ENCODE measurements at places on chromosomes 11 and 22.

DNA sequence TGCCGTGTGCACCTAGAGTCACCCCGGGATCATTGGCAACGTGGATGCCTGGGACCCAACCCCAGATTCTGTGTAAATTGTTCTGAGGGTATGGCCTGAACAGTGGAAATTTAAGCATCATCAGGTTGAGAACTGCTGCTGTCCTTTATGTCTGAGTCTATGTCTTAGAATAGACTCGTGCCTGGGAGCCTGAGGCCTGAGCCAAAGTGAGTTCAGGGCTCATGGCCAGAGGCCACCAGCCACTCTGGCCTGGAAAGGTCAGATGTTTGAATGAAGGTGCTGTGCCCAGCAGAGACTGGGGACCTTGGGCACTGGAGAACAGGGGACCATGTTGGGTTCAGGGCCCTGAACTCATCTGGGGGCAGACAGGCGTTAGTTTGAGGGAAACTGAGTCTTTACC lies 91.1 kb downstream of the MYO18B start:
- no peak for DNase-seq

GRCh38 chr11:12981676-12982522 lies 27.2 kb upstream of the RASSF10 start:
- DNase-seq: no peak

GRCh38 chr11:94539420-94539819 lies 4.3 kb upstream of the FUT4 start:
- no peak for DNase-seq

- DNase-seq: no peak
Observed at GRCh38 chr22:42288791-42289190, 18.3 kb upstream of the TCF20 start.

- DNase-seq: no peak
Observed at GRCh38 chr22:27420195-27420816, 381.2 kb downstream of the MN1 start.

GRCh38 chr11:69948256-69949141 lies 129.3 kb upstream of the FGF3 start:
- no peak for DNase-seq

GRCh38 chr11:282630-283360 lies 4.6 kb downstream of the NLRP6 start:
- DNase-seq: no peak

DNA sequence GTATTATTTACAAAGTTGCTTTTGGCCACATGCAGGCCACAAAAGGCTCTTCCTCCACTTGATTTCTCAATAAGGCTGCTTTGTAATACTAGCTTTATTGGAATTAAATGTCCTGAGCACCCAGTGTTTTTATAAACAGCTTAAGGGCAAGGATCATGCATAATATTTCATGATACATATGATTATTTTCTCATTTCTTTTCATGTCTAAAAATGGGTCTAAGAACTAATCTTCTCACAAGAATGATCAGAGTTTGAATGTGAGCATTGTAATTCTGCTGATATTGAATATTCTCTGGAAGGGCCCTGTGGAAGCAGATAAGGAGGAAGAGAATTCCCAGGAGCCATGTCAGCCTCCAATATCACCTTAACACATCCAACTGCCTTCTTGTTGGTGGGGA lies at the start of gene OR52K2:
Gene OR52K2, plus strand, starts transcription at position 301 of the 400 bp plus-strand sequence. Its CDS starts 45 bp downstream, at position 346.
- no peak for DNase-seq

DNA sequence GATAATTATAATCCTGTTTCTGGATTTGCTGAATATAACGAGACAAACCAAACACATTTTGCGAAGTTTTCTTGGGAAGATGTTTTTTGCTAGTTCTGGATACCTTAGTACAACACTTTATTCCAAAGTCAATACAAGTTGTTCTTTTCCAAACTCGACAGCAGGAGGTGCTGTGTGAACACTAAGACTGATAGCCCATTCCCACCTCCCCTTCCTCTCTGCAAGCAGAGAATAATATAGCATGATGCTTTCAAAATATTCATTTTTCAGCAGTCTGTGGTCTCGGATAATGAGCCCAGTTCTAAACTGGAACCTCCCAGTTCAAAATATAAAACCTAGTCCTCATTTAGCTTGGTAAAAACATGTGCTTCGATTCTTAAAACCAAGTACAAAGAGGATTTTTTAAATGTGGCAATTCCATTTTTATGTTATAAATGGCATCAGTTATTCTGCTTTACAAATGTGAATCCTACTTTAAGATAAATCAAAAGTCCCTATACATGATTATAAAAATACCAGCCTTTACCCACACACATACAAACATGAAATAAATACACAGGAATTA lies 129.1 kb downstream of the DCDC1 start:
- no peak for DNase-seq

GRCh38 chr11:14645015-14645912 lies 1.7 kb downstream of the PDE3B start:
- DNase-seq: no peak

DNA sequence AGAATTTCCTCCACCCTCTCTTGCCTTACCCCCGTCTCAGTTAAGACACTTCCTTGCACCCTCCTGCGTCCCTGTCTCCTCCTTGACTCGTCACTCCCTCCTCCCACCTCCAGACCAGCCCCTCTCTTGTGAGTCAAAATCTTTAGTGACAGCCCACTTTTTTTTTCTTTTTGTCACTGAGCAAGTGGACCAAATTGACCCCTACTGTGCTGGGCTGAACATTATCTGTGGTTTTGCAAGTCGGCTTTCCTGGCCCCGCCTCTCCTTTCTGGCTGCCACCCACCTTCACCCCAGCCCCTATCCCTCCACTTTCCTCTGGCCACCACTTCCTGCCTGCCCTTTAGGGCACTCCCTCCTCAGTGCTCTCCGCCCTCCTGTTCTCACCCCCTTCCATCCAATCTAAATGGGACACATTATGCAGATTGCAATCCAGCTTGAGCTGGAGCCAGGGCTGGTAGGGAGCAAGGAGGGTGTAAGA lies at the start of gene APLNR:
Gene APLNR, minus strand, starts transcription at position 47 of the 478 bp plus-strand sequence. CDS start 246 bp downstream, outside the sequence.
- DNase-seq: no peak

DNA sequence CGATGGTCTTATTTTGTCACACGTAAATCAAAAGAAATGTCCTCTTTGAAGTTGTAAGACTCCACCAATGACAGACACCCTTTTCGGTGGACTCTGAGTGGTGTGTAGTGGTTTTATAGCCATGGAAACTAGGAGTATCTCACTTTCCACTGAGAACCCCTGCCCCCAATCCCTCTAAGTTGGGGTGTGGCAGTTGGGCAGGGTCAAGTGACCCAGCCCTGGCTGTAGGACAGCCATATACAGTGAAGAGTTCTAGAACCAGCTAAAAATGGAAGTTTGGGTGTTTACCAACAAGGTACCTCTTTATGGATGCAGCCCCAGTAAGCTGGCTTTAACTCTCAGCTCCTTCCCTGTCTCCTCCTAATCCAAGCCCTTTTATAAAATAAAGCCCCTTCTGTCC lies 5.2 kb downstream of the C22orf31 start:
- DNase-seq: no peak

- DNase-seq: no peak
Observed at GRCh38 chr11:112408517-112408916, 147.9 kb upstream of the PLET1 start.

- DNase-seq: no peak
Observed at GRCh38 chr22:32204040-32204855, 625 bp downstream of the RFPL2 start.

DNA sequence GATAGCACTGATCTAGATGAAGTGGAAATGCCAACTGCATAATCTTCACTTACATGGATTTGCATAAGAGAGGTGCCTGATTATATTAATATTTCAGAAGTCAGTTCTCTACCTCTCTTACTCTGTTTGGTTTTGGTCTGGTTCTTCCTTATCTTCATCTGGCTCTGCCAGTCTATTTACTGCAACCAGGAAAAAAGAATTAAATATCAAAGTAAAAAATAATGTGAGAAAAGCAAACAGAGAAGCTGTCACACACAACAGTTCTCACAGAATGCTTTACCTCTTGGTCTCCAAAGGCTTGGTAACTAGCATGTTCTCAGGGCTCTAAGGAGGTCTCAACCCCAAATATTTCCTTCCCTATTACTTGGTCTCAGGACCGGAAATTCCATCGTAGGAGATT lies 6.7 kb downstream of the VSIG10L2 start:
- DNase-seq: no peak

- DNase-seq: no peak
Observed at GRCh38 chr11:72100462-72100861, 2.6 kb downstream of the LAMTOR1 start.

DNA sequence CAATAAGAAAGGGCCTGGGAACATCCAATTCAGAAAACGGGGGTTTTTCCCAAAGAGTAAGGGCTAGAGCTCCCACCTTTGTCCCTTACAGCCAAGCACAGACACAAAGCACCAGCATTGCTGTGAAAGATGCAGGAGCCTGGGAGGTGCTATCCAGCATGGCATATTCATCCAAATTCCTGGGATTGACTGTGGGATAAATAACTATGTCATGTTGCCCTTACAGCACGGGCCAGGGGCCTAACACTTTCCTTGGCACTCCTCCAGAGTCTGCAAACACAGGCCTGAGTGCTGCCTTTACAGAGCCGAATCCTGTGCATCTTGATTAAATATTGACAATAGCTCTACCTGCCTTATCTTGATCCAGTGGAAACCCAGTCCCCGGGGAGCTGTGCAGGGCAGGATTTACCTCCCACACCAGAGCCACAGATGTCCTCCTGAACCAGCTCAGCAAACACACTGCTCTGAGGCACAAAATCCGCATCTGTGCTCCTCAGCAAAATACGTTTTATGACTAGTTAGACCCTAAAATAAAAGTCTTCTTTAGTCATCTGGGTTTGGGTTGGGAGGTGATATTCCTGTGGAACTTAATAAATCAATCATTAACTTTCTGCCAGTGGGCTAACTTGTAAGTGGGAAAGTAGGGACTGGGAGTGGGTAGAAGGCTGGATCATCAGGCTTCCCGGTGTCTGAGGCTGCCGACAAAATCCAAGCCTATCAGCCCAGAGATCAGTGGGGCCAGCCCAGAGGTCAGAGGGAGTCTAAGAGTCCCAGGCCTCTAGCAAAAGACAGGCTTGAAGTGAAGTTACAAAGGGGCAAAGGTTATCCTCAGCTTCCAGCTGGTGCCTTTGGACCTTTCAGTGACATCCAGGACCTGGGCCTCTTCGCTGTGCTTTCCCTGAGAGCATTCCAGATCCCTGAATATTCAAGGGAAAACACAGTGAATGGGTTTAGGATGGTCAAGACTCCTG lies 36.5 kb downstream of the POU2AF3 start:
- no peak for DNase-seq

DNA sequence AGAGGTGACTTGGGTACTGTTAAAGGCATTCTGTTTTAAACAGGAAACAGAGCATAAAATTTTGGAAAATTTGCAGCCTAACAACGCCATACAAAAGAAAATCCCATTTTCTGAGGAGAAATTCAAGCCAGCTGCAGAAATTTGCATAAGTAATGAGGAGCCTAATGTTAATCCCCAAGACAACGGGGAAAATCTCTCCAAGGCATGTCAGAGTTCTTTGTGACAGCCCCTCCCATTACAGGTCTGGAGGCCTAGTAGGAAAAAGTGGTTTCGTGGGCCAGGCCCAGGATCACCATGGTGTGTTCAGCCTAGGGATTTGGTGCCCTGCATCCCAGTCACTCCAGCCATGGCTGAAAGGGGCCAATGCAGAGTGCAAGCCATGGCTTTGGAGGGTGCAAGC lies 1333.1 kb upstream of the TENM4 start:
- no peak for DNase-seq

DNA sequence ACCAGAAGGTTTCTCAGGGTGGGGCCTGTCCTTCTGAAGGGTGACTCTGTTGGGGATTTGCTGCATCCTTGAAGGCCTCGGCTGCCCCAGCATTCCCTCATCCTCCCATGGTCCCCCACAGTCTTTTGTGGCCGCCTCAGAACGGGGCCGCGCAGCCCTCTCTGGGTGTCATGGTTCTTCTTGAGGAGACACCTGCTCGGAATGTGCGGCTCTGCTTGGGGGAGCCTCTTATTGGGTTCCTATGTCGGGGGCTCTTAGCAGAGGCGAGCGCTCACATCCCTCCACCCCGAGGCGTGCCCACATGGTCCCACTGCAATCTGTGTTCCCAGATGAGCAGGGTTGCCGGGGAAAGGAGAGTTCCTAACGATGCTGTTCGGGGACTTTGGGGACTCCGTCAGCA lies 1008.4 kb downstream of the BRD1 start:
- DNase-seq: no peak

DNA sequence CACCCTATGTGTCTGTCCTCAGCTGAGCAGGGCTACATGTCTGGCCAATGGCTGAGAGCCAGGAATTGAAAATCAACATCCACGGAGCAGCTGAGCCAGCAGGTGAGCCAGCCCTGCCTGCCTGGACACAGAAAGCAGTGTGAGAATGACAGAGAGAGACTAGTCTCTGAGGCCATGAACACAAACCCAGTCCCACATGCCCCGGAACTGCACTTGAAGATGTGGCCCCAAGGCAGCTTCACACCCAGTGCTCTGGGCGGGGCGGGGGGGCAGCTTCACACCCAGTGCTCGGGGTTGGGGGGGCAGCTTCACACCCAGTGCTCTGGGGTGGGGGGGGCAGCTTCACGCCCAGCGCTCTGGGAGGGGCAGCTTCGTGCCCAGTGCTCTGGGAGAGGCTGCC lies 37.6 kb downstream of the TRMU start:
- DNase-seq: no peak

DNA sequence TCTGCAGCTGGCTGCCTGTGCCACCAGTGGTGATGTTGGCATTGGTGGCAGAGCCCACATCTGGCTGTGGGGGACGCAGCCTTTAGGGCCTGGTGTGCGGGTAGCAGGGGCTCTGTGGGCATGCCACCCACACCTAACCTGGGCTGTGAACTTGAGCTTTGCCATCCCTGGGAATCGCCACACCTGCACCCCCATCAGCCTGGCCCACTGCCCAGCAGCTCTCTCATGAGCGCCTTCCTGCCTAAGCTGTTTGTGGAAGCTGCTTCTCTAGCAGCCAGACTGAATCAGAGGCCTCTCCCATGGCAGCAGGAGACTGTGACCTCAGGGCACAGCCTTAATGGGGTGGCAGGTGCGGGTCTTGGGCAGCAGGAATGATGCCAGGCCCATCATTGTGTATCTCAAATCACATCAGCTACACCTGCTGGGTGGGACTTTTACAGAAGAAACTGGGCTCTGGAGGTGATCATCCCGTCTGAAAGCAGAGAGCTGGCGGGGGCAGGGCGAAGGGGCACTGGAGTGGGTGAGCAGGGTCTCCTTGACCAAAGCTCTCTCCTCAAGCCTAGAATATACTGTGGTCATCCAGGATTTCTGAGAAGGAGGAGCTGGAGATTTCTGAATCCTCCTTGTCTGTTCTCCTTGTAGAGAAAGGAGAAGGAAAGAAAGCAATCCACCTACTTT lies 17.8 kb upstream of the CARS1 start:
- DNase-seq: no peak

DNA sequence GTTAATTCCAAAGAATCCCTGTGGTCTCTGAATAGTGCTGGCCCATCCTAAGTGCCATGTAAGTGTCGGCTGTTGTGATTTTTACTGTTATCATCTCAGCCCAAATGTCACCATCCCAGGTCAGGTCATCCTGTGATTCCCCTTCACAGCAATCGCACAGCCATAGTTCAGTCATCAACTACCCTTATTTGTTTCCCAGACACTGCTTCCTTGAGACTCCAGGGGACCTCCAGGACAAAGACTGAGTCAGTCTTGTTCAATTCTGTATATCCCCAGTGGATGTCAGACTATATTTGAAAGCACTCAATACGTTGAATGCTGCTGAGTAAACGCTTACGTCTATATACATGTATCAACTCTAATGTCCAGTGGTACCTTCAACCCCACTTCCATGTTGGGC lies 113.7 kb upstream of the TIMP3 start:
- DNase-seq: no peak
